ENCODE measurements at places on chromosomes 5 and 9.
A peak's percentile ranks its signal among the peaks of the same experiment; 100 is the strongest.

DNA sequence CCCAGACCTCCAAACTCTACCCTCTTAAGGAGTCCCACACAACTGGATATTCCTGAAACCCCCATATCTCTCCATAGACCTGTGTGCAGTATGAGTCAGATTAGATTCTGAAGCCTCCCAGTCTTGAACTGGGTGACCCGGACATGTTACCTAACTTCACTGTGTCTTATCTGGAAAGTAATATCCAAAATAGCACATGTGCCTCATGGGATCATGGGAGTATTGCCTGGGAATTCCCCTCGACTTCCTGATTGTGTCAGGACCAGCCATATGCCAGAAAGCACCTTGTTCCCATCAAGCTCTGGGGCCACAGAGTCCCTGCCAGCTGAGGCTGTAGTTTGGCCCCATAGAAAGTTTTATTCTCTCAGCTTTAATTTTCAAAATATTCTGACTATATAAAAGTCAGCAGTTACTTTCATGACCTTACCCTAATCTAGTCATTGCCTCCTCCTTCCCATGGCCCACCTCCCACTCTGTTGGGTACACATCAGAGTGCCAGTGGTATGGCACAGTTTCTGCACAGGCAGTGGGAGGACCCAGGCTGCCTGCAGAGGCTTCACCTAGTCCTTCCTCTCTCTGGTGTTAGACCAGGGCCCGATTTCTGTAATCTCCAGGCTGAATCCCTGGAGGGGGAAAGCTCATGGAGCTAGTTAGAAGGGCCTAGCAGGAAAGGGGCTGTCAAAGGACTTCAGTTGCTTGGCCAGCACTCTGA, 19.5 kb upstream of the B4GALT1 start:
- DNase-seq = no peak

DNA sequence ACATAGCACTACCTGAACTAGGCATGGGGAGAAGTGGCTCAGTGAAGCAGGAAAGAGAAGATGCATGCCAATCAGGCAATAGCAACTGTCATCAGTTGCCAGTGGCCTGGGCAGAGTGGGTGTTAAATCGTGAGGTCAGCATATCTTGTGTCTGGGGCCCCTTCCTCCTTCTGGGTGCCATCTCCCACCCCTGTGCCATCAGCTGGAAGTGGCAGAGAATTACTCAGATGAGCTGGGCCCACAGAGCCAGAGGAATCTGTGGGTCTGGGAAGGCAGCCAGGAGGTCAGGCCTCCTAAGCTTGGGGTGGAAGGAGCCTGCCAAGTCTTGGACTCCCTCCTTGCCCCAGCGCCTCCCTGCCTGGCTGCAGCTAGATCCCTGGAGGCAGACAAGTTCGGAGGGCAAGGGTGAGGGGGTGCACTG, 66.5 kb downstream of the GALNT12 start:
- DNase-seq = peak; percentile 67

DNA sequence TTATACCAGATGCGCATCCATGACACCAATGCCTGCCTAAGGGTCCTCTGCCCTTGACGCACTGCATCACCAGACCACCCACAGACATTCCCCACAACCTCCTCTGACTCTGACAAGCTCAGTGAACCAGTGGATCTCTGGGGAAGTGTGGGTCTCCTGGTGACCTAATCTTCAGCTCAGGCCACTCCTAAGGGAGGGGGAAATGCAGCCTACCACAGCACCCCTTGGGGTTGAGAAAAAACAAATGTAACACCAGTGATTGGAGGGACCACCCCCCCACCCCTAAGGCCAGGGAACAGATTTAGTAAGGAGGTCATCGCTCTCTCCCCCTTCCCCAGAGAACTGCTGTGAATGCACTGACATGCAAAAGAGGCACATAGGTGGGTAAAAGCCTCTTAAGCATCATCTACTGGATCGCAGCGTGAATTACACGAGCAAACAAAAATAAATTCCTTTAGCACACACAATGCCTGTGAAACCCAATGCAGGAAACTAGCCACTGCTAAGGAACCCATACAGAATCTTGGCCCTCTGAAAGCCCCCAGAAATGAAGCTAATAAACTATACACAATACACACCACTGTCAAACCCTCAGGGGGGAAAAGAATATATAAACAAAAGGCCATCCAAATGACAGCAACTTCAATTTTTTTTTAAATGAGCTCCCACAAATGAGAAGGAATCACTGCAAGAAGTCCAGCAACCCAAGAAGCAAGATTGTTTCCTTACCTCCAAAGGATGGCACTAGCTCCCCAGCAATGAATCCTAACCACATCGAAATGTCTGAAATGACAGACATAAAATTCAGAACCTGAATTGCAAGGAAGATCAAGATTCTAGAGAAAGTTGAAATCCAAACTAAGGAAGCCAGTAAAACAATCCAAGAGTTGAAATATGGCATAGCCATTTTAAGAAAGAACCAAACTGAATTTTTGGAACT, 513.7 kb upstream of the PTGER4 start:
- no peak for DNase-seq

- DNase-seq = no peak
Observed at GRCh38 chr9:37965116-37965515, 61.2 kb upstream of the SLC25A51 start.

GRCh38 chr9:31983895-31984294, 400.5 kb upstream of the ACO1 start:
- no peak for DNase-seq

DNA sequence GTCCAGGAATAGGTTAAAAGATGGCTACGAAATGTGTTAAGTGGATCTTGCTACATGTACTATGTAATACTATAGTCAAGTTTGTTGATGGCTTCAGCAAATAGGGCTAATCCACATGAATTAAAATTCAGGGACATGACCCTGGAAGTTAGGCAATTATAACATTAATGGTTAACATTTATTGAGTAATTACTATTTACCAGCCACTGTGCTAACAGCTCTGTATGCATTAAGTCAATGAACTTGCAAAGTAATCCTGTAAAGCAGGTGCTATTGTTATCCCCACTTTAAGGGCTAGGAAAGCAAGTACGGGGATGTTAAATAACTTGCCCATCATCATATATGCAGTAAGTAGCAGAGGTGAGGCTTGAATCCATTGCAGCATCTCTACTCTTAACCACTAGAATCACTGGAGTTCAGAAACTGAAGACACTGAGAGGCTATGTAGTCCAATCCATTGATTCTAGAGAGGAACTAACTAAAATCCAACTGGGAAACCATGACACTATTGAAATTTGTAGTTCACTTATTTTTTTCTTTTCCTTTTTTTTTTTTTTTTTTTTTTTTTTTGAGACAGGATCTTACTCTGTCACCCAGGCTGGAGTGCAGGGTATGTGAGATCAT, 77.5 kb upstream of the SPINK5 start:
- DNase-seq = no peak

GRCh38 chr5:83492331-83492730, 20.8 kb downstream of the VCAN start:
- no peak for DNase-seq

DNA sequence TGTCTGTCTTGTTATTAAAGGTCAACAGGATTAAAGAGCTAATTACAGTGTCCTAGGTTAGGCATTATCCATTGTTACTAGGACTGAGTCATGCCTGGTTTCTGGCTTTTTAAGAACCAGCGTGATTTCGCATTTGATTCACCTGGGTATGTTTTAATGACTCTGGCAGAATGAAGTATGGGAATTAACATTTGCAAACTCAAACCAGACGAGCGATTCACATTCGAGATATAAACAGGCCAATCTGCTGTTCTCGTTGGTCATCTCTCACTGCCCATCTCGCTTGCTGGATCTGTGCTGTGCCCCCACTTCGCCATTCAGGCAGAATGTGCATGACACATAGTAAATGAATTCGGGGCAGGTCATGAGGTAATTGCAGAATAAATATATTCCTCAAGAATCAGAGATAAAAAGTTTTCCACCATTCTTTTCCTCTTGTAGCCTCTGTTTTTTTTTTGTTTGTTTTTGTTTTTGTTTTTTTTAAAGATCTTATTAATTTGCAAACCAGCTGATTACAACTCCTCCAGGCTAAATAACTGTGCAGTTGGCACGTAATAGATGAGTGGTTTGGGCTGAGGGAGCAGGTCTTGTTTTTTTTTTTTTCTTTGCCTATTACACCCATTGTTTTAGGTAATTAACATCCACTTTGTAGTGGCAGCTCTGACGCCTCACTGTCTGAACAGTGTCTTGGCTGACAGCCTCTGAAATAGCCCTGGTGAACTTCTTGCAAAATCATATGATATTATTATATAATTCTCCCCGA, 313.5 kb upstream of the MSX2 start:
- no peak for DNase-seq

- DNase-seq = no peak
Observed at GRCh38 chr5:80763873-80764647, 109.3 kb upstream of the DHFR start.

- DNase-seq = no peak
Observed at GRCh38 chr9:18056993-18057369, 417.0 kb upstream of the ADAMTSL1 start.

DNA sequence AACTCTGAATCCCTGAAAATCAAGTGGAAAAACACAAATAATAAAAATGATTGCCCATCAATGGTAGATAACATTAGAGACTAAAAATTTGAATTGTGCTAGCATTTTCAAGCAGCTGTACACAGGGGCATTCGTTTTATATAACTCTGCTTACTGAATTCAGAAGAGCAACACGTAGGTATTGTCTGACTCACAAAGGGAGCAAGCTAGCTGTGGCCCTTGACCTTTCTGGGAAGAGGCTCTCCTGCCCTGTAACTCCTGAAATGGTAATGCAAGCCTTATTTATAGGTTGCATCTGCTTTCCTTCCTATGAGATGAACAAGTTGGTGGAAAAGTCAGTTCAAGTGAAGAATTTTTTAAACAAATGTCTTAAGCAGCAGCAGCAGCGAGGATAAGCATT, 218.7 kb upstream of the EFNA5 start:
- no peak for DNase-seq

GRCh38 chr9:107154291-107154690, 128.8 kb upstream of the RAD23B start:
- no peak for DNase-seq

- DNase-seq = no peak
Observed at GRCh38 chr5:155466851-155467250, 453.3 kb downstream of the KIF4B start.
